Karpas-422 (cell line): ENCODE measurements at places on chromosomes 1 and 21. TPM values are rescaled to one million over a fixed set of nuclear protein-coding genes. Genes with fewer than 3 reads are reported as not detected.

The LCE1A gene
- total RNA-seq = not detected in 2 replicates

- DNase-seq = no peak
These were observed 16.1 kb downstream of the FASLG start for GRCh38 chr1:172674831-172675613.

DNA sequence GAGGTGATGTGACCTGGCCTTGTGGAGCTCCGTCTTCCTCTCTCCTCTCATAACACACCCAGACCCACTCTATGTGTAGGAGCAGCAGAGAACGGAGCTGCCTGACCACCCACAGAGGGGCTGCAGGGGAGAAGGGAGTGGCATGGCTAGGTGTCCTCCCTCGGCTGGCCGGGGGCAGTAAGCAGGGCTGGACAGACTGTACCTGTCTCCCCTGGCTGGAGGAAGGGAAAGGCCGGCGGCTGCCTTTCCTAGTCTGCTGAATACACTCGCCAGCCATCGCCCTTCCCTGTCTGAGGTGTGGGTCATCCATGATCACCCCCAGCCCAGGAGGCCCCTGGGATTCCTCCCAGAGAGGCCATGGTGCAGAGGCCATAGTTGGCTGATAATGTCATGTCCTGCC is 187.2 kb upstream of the AJAP1 start:
- DNase-seq = no peak

- no peak for DNase-seq
These were observed 305.5 kb upstream of the PKN2 start for GRCh38 chr1:88378560-88378959.

The ZNF697 gene
- total RNA-seq = not detected in 2 replicates

The CLDN19 gene
- not detected in 2 replicates for total RNA-seq

- peak; percentile 69 for DNase-seq
These were observed 1.9 kb downstream of the TAGLN2 start for GRCh38 chr1:159923203-159924024.

- no peak for DNase-seq
These were observed 40.1 kb upstream of the RD3 start for GRCh38 chr1:211532088-211532444.

GRCh38 chr1:238457610-238458009 is 566.9 kb upstream of the ZP4 start:
- no peak for DNase-seq

- DNase-seq = no peak
These were observed 10.9 kb downstream of the CFAP107 start for GRCh38 chr1:12756768-12757413.

The AZIN2 gene
- total RNA-seq = 0.30 and 1.8 TPM in 2 replicates

The SLC25A34 gene
- 0.52 and 0.83 TPM in 2 replicates for total RNA-seq

DNA sequence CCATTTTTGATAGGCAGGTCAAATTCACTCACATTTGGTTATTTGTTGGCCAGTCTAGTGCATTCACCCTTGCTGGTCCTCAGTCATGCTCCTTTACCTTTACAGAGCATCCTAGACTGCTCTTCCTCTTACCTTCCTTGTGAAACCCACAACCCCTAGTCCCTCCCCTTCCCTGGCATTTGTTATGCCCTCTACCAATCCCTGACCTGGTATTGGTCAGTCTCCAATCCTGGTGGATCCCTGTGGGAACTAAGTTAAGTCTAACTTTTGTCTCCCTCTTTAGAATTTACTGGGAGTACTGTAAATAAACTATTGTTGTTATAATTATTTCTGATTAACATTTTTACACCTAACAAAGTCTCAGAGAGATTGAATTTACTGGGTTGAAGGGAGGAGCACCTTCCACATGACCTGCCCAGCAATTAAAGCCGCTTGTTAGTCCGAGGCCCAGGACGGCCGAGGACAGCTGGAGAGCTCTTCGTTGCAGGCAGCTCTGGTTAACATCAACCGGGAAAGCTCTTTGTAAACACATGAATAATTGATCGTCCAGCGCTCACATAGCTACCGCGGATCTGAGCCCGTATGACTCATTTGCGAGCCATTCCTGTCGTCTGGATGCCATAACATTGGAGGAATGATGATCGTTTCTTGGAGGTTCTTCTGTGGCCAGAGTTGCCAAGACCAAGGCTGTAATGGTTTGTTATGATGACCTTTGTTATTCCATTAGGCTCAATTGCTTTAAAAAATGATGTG is 31.9 kb downstream of the MTARC1 start:
- no peak for DNase-seq

The ERVH48-1 gene
- not detected in 2 replicates for total RNA-seq

- DNase-seq = no peak
These were observed 35.5 kb upstream of the PARP1 start for GRCh38 chr1:226443439-226443838.

DNA sequence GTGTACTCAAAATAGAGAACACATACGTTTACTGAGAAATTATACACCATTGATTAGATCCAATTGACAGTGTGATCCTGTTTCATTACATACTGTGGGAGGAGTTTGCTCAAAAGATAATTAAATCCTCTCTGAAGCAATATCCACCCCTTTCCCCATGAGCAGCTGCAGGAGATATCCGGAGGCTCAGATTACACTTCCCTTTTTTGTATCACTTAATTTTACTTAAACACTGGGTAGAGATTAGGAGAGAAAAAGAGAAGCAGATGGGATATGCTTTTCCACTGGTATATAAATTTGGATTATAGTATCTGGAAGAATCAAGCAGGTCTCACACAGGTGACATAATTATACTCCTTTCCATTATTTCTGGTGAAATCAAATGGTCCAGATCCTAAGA is 333.3 kb upstream of the ZRANB2 start:
- no peak for DNase-seq

The CLCC1 gene
- 20.6 and 24.0 TPM in 2 replicates for total RNA-seq

- DNase-seq = no peak
These were observed 42.6 kb downstream of the F13B start for GRCh38 chr1:197024460-197024859.

DNA sequence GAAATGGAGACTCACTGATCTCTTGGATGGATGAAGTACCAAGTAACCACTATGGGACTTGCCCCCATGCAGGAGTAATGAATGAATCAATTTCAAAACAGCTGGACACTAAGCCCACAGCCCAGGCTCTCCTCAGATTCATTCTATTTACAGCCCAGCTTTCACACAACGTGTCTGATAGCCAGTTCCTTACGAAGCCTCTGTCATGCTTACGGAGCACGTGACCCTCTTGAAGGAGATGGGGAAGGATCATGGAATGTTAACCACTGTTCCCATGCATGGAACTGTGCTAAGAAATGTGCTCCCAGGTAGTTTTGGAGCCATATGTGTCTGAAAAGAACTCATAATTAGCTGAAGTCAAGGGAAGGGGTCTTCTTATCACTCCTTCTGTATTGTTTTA is 124.1 kb downstream of the KIF26B start:
- DNase-seq = no peak

DNA sequence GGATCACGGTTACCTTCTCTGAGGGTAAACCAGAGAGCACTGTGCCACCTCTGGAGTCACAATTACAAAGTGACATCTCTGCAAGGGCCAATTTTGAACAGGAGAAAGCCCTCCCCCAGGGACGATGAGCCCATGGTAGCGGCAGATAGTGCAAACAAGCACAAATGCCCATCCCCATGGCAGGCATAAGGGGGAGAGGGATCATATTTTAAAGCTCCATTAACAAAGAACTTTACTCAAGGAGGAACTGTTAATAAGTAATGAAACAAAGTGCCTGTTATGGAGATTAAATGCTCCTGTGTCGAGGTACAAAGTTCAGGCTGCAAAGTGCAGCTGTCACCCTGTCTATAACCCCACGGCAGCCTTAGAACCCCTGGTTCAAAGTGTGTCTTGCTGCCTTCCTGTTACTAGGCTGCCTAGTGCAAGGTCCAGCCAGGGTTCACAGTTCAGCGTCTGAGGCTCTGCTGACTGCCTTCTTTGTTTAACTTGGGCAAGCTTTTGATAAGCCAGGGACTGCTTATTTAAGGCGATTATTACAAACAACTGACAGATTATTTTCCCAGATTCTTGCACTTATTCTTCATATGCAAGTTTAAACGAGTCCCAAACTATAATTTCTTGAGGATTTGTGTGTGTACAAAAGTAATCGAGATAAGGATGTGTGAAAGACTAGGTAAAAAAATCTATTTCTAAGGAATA is 75.7 kb upstream of the NRIP1 start:
- no peak for DNase-seq

The MARK1 gene
- 0.90 and 1.3 TPM in 2 replicates for total RNA-seq

DNA sequence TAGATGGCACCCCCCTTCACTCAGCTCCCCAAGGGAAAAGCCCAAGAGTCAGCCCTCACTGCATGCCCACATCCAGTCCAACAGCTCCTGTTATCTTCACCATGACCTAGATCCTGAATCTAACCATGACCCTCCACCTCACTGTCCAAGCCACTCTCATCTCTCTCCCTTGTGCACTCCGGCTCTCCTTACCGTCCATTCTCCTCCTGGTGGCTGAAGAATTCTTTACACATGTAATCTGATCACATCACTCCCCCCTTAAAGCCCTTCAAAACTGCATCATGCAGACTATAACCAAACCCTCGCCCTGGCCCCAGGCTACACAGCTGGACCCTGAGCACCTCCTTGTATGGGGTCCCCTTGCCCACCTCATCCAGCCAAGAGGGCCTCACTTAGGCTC is 14.0 kb upstream of the PAQR7 start:
- no peak for DNase-seq

- no peak for DNase-seq
These were observed 10.3 kb upstream of the TEDDM1 start for GRCh38 chr1:182410620-182411273.
